Stimulated activated CD4-positive, alpha-beta T cell treated with anti-CD3 and anti-CD28 coated beads, TNF-alpha, amount 100 ng/mL, for 24 hours (primary cell): ENCODE measurements at places on chromosomes 12 and 14.

DNA sequence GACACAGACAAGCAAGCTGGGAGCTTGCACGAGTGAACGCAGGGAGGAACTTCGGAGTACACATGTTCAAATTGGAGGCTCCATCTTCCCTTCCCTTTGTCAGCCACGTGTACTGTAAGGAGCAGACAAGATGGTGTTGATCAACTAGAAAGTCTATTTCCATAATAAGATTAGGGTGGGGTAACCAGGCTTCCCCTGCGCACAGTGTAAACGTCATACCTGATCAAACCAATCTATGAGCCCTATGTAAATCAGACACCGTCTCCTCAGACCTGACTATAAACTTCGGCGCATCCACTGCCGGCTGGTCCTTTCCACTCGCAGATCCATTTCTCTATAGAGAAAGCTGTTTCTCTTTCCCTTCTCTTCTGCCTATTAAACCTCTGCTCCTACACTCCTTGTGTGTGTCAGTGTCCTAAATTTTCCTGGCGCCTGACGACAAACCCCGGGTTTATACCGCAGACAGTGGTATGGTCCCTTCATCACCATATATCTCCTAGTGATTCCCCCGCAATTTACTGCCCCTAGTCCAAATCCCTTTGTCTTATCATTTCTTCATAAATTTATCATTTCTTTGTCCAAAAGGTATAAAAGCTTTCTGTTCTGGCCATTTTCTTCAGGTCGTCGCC lies 7.5 kb upstream of the ETFBKMT start:
- DNase-seq: no peak

DNA sequence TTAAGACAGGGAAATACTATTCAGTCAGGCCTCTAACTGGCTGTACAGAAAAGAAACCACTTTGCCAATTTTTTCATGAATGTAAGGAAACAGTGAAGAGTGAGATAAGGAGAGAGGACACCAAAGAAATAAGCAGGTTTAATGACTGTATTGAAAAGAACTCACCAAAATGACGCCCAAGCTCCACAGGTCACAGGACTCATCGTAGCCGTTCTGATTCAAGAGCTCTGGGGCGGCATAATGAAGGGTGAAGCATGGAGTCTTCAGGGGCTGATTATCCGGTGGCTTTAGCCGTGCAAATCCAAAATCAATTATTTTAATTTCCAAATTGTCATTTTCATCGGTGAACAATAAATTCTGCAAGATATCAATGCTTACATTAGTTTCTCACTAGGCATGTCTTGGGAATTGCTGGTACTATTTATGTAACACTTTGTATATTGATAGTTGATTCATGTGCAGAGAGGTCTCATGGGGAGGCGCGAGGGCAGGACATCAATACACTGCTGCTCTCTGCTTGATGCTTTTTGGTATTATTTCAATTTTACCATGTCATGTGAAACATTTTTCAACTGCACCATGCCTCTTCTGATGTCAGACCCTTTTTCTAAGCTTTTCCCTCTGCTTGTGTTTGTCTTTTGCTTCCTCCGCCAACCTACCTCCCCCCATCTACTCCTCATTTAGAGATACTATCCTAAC lies 74.2 kb upstream of the TTC7B start:
- no peak for DNase-seq

DNA sequence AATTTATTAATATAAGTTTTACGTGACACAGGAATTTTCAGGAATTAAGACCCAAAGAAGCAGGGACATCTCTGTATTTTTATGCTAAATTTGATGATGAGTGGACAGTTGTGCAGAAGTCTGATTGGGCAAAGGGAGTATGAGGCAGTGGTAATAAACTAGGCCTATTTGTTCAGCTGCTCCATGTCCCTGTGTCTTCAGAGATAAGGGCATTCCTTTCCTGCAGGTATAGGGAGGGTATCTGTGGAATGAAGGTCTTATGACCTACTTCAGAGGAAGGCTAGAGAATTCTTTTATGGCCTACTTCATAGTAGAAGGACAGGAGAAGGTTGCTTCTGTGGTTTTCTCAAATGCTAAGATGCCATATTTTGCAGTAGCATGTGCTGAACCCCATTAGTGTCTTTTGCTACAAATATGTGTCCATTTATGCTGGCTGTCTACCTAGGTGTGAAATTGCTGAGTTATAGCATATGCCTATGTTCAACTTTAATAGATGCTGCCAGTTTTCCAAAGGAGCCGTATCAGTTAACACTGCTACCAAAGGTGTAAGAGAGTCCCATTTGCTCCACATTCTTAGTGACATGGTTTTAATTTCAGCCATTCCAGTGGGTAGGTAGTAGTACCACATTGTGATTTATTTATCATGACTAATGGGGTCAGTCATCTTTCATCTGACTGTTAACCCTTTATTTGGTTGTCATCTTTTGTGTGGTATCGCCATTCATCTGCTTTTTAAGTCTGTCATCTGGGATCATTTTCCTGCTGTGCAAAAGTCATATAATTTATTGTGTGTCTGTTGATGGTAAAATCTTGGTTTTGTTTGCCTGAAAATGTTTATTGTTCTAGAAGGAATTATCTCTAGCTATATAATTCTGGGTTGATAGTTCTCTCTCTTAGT lies 410.7 kb upstream of the RGS6 start:
- DNase-seq: no peak

DNA sequence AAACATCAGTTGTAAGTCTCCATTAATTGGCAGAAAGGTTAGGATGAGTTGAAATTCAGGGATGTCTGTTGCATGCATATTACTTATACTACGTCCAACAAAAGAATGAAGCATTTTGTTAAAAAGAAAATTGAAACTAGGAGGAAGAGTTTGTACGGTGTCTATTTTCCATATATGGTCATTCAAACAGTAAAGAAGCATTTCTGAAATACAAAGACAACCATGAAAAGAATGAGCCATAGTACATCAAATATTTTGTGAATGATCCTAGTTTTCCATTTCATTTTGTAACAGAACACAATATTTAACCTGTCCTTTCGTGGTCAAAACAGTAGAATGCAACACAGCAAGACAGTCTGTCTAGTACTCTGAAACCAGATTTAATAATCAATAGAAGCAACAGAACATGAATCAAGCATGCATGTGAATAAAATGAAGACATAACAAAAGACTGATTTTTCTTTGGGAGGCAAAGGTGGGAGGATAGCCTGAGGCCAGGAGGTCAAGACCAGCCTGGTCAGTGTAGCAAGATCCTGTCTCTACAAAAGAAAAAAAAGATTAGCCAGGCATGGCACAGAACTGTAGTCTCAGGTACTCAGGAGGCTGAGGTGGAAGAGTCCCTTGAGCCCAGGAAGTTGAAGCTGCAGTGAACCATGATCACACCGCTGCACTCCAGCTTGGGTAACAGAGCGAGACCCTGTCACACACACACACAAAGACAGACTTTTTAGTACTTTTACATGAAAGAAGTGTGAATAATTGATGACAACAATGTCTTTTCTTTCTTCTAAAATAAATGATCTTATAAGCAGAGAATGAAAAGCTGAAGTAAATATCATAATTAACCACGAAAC lies 156.0 kb downstream of the LRIG3 start:
- DNase-seq: no peak

DNA sequence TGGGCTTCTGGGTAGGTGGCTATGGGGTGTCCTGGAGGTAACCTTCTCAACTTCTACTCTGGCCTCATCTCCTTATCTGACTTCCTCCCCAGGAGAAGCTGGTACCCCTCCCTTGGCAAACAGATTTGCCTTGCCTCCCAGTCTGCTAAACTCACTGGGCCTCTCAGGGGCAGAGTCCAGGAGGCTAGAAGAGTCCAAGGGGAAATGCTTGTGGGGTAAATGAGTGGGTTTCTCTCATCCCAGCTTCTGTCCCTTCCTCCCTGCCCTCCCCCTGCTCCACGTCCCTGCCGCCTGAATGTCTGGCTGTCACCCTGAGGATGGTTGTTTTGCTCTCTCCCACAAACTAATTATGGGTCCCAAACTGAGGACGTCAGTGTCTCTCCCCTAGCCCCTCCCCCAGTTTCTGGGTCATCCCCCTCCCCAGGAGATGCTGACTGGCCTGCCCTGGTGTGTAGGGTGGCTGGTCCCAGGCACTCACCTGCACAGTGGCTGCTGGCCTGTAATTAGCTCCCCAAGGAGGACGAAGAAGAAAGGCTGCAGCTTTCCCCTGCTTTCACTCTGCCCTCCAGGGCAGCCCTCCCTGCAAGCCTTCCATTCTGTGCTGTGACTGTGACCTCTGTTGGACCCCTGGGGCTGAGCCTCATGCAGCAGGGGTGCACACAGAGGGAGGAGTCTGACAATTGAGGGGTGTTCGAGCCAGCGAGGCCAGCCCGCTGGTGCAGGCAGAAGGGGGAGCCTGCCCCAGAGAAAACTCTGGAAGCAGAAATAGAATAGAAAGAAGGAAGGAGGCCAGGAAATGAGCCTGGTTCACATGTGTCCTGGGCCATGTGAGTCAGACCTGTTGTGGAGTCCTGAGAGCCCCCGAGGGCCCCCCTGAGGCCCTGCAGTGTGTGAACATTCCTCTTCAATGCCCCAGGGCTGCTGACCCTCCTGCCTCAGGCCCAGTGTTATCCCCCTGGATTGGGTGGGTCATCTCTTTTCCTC lies at the start of gene LRP1-AS:
Gene LRP1-AS (minus strand): TSS at position 659 of the 984 bp plus-strand sequence.
- DNase-seq: no peak

GRCh38 chr12:12357719-12358461 lies 1.0 kb downstream of the BORCS5 start:
- no peak for DNase-seq
